ENCODE measurements at places on chromosomes 3 and 15.

GRCh38 chr3:16460886-16461285 is 52.6 kb downstream of the RFTN1 start:
- no peak for DNase-seq

DNA sequence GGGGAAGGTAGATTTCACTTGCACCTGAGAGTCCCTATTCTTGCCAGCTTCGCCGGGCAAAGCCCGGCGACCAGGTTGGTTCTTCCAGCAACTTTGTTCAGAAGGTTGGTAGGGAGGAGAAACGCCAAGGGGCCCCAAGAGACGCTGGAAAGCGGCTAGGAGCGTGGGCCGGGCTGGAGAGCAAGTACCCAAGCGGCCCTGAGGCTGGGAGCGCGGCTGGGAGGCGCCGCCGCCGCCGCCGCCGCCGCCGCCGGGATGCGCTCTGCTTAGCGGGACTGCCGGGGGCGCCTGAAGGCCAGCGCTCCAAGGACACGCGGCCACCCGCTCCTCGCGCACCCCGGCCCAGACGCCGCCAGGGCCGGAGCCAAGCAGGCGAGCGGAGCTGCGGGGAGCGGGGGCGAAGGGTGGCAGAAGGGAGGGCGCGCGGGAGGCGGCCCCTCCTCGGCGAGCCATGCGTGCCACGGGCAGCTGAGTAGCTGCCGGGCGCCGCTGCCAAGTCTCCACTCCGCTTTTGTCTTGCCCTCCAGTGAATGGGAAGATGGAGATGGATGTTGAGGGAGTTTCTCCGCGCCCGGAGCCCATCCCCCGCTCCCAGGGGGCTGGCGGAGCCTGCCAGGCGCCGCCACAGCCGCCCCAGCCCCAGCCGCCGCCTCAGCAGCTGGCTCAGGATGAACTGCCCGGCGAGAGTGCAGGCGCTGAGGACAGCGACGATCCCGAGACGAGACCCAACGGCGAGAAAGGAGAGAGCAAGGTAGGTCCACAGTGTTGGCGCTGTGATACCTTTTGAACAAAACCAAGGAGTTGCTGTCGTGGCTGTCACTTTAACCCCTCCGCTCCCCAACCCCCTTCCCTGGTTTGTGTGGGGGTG is 227.4 kb upstream of the AZI2 start:
- DNase-seq, result no peak

DNA sequence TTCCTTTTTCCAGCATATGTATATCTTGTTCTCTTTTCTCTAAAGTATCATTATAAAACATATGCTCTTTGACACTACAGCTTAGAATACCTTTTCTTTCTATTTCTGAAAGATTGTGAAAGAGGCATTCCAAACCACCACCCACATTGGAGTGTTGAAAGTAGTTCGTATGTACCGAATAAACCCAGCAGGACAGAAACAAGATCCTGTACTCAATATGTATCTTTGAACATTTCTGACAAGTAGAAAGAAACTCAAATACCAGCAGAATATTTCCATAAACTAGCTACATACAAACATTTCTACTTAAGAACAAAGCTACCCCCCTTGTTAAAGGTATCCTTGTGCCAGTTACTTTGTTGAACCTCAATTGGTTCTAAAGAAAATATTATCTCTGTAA is 415.3 kb upstream of the ALCAM start:
- DNase-seq, result no peak

DNA sequence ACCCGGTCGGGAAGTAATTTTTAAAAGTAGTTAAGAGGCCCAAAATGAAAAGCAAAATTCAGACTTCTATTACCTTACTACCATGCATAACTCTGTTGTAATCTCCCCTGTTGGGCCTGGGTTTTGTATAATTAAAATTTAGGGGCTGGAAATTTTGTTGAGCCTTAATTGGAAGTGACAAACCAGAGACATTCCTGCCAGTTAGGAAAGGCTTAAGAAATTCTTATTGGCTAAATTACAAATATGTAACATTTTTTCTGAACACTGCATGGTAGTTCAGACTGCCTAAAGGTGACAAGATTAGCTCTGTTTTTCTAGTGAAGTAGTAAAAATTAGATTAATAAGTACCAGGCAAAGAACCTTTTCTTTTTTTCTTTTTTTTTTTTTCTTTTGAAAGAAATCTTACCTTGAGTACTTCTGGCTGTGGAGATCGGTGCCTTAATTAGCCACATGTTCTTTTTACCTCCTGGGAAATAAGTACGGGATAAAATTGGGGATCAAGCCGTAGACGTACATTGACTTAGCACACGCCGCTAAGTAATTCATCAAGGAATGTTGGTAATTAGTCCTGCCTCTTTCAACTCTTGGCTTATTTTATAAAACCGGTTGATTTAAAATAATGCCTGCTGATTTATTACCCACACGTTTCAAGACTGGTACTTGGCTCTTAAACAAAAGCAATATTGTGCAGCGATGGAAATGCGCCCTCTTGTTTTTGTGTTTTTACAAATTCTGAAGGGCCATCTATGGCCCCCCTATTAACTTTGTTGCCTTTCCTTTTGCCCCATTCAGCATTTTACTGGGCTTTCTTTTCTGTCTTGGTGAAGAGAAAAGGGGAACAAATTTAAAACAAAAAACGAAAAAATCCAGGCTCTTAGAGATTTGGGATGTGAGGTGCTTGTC is 111.2 kb upstream of the SAMMSON start:
- DNase-seq, result no peak

- no peak for DNase-seq
These were observed 208.4 kb downstream of the TNIK start for GRCh38 chr3:171251835-171252234.

- no peak for DNase-seq
These were observed 15.1 kb upstream of the SATB1 start for GRCh38 chr3:18440066-18440722.

DNA sequence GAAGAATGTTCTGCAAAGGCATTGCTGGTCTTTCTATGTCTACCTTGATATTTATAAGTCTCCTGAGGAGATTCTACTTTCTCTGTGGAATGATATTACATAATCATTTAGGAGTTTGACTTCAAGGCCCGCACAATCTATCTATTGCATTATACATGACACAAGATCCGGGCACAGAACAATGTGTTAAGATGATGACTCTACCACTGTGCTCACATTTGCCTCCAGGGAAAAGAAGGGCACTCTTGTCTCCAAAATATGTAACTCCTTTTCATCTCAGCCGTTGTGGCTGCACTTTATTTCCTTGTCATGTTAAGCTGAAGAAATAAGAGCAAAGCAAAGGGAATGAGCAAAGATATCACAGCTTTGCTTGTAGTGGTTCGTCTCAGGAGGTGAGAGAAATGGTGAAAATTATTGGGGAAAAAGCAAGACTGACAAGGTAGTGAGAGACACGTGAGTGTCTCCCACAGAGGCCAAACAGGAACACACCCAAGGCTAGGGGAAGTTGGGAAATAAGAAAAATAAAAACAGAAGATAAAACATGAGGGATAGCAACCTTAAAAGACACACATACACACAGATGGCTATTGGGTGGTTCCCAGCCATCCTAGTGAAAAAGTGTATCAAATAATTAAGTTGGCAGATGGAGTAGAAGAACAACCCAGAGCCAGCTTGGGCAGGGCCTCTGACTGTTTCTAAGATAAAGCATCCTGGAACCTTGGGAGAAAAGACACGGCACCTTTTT is 184.3 kb downstream of the P3H2 start:
- DNase-seq, result no peak

- no peak for DNase-seq
These were observed 9.0 kb downstream of the SLC24A1 start for GRCh38 chr15:65630760-65631159.

DNA sequence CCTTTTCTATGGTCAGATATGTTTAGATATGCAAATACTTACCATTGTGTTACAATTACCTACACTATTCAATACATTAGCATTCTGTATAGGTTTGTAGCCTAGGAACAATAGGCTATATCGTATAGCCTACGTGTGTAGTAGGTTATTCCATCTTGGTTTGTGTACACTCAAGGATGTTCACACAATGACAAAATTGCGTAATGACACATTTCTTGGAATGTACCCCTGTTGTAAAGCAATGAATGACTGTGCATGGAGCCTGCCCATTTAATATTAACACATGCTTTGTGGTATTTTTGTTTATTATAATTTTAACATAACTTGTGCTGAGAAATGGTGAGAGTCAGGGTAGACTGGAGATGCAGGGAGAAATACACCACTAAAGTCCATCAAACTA is 154.9 kb downstream of the LEKR1 start:
- no peak for DNase-seq

GRCh38 chr15:43126356-43126755 is 7.0 kb upstream of the TMEM62 start:
- no peak for DNase-seq

DNA sequence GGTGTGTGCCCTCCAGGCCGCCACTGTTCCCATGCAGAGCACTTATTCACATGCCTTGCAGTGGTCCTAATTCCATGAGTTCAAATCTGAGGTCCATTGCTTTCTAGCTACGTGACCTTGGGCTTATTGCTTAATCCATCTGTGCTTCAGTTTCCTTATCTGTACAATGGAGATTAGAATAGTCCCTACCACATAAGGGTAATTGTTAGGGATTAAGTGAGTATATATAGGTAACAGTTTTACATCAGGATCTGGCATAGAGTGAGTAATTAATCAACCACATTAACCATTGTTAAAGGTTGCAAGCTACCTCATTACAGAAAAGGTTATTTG is 7.6 kb downstream of the CPN2 start:
- no peak for DNase-seq

Measured in H4 (cell line).